ENCODE measurements at places on chromosomes 1 and 21.

DNA sequence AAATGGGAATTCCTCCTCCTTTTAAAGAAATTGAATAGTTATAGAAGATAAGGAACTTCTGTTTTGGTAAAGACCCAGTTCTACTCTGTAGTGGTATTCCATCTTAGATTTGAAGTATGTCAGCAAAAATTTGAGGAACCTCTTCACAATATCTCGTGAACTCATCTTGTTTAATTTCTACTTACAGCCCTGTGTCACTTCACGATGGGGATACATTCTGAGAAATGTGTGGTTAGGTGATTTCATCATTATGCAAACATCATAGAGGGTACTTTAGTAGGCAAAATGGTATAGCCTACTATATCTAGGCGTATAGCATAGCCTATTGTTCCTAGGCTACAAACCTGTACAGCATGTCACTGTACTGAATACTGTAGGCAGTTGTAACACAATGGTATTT is 36.0 kb downstream of the ALG6 start:
- DNase-seq, result no peak

- no peak for DNase-seq
Observed at GRCh38 chr1:243667133-243667532, 182.9 kb downstream of the AKT3 start.

GRCh38 chr21:44065428-44065827 is 41.8 kb upstream of the PWP2 start:
- no peak for DNase-seq

DNA sequence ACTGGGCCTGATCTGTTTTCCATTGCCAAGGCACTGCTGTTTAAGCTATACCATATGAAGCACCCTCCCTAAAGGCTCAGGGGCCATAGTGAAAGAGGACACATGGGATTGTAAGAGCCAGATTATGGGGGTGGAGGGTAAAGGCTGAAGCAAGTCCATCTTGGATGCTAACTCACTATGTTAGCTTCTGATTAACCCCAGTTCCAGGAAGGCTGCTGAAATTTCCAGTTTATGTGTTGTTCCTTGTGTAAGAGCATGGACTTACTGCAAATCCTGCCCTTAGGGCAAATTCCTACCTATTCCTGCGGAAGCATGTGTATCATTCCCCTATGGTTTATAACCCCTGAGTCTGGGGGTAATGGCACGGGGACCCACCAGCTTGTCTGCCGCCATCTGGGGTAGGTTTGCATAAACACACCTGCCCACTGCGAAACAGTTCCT is 91.8 kb upstream of the SERBP1 start:
- no peak for DNase-seq

GRCh38 chr21:41927727-41928409 is 25.9 kb downstream of the C2CD2 start:
- no peak for DNase-seq
